ENCODE measurements at places on chromosomes 6 and 20.

DNA sequence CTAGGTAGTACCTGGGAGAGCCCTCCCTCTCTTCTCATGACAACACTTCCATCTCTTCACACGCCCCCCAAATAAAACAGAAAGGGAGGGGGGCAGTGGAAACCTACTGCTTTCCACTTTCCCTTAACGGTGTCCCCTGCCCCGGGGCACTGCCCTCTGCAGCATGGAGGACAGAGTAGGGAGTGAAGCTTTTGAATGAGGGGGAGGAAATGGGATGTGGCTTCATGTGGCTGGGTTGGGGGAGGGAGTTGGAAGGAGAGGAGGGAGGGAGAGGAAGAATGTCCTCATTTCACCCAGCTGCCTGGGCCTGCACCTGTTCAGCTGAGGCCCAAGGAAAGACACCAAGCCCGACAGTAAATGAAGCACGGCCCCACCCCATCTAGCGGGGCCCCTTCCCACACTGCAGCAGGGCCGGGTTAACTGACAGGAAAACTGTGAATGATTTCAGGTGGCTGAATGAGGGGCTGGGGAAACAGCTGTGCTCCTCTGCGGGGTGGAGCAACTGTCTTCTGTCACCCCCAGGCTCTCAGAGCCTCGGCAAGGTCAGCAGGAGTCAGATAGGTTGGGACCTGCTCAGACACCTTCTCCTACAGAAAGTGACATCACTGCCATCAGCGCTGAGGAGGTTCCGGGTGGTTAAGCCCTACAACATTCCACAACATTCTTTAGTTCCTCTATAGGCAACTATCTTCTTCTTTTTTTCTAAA, 40.0 kb upstream of the TAF8 start:
- DNase-seq: no peak

DNA sequence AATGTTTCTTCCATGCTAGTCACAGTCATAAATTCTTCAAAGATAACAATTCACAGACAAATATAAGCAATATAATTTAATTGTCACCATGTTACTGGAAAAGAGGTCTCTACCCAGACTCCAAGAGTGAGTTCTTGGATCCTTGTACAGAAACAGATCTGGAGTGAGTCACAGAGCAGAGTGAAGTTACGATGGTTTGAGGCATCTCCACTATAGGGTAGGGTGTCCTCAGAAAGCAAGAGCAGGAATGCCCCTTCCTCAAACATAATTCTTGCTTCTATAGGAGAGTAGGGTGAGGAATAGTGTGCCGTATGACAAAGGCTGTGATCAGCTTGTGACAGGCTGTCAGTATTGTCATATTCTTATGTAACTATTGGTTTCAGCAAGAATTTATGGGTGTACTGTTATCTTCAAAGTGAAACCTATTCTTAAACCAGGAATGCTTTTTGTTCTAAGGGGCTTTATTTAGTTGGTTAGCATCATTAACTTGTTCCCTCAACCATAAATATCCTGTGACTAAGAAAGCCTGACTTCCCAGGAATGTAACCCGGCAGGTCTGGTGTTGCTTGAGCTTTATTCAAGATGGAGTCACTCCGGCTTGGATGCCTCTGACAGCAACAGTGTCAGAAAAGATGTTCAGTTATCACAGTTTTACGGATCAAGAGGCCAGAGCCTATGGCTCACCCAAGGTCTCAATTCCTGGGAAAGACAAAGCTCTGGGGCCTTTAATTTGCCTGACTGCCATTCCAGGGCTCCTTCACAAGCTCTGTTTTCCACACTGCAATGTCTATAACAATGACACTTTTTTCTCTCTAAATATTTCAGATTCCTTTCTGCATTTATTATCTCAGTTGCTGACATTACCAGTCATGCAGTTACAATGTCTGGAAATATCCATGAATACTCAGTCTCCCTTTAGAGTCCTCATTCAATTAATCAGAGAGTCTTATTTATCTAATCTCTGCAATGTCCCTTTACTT, 298.6 kb downstream of the C6orf118 start:
- peak; percentile 48 for DNase-seq

DNA sequence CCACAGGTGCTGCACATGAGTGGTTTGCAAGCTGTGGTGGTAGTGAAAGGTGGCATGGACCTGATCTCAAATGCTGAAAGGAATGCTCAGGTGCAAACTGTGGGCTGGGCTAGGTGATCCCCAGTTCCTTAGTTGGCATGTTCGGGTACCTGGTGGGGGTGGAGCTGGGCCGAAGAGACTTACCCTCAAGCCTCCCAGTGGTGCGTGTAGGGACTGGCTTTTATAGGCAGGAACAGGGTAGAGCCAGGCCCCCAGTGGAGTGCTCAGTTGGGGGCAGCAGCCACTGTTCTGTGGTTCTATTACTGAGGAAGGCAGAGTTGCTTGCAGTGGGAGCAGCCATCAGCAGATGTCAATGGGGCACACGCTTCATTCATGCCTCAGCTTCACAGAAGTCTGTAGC, 399.8 kb downstream of the HTR1B start:
- DNase-seq: no peak

GRCh38 chr6:125191916-125192609, 38.5 kb downstream of the TPD52L1 start:
- peak; percentile 78 for DNase-seq

- DNase-seq: no peak
Measured at GRCh38 chr6:117919775-117920729, 13.0 kb downstream of the SLC35F1 start.

- peak; percentile 27 for DNase-seq
Measured at GRCh38 chr6:20455251-20455940, 53.7 kb downstream of the E2F3 start.

GRCh38 chr6:25303254-25303653, 24.1 kb downstream of the CARMIL1 start:
- DNase-seq: no peak

DNA sequence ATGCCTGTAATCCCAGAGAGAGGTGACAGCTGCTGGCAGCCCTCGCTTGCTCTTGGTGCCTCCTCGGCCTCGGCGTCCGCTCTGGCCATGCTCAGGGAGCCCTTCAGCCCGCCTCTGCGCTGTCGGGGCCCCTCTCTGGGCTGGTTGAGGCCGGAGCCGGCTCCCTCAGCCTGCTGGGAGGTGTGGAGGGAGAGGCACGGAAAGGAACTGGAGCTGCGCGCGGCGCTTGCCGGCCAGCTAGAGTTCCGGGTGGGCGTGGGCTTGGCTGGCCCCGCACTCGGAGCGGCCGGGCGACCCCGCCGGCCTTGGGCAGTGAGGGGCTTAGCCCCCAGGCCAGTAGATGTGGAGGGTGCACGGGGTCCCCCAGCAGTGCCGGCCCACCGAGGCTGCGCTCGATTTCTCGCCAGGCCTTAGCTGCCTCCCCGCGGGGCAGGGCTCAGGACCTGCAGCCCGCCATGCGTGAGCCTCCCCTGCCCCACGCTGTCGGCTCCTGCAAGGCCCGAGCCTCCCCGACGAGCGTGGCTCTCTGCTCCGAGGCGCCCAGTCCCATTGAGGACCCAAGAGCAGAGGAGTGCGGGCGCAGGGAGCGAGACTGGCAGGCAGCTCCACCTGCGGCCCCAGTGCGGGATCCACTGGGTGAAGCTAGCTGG, 34.6 kb downstream of the C6orf52 start:
- no peak for DNase-seq

GRCh38 chr6:121347484-121347883, 13.2 kb upstream of the TBC1D32 start:
- no peak for DNase-seq

DNA sequence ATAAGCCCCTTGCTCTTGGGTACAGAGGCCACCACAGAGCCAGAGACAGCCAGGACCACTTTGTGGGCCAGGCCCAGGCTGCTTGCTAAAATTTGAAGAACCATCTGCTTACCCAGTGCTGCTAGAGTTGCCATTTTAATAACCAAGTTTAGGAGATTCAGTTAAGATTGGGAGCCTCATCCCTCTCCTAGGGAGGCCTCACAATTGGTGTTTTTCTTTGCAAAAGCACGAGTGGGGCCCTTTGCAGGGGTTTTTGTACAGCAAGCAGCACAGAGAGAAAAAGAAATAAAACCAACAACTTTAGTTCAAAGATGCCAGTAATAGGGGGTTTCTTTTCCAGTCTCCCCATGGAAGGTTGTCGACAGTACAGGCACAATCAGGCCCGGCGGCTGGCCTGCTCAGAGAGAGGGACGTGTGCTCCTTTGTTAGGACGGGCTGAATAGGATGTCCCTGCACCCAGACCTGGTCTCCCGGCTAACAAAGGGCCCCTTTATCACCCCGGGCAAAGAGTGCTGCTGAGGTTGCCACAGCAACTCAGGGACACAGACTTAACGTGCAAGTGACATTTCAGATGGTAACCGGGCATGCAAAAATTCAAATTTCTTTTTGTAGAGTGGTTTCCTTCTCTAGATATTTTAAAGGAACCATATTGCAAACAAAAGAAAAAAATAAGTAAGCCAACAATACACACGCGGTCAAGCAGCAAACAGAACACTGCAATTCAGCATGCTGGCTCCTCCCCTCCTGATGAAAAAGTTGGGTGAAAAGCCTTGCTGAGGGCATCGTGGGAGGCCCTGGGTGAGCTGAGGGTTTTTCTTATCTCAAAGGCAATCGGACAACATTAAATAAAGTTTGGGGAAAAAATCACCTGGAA, 10.5 kb upstream of the TOX2 start:
- no peak for DNase-seq

- no peak for DNase-seq
Measured at GRCh38 chr6:41367061-41367460, 31.7 kb downstream of the NCR2 start.

- no peak for DNase-seq
Measured at GRCh38 chr20:25369529-25369928, 21.1 kb downstream of the ABHD12 start.

- DNase-seq: no peak
Measured at GRCh38 chr6:19995575-19996257, 158.5 kb downstream of the ID4 start.

DNA sequence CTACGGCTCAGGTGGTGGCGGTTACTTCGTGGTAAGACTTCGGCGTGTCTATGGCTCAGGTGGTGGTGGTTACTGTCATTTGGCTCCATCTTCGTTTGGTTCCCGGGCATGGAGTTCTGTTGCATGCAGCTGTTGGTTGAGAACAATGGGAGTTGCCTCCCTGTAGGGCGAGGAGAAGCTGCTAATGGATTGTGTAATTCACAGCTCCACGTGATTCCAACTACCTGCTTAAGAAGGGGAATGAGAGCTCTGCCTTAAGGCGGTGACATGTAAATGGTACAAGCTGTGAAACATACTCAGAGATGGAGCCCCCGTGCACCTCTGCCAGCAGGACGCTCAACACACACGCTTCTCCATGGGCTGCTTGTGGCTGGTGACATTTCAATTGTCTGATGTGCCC, 12.4 kb upstream of the DACT2 start:
- no peak for DNase-seq

DNA sequence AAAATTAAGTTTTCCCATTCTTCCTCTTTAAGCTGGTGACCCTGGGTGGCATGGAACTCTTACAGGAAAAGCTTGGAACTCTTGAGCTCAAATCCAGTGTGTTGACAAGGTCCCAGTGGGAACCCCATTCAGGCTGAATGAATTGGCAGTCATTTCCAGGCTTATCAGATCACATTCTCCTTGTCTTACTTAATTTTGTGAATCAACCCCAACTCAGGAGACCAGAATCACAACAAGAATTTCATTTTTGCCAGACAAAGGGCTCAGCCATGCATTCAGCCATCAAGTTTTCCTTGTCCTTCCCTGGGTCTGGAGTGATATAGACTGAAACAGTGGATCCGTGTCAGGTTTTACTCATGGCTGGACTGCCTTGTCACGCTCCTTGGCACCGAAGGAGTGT, 92.1 kb upstream of the EEF1E1 start:
- DNase-seq: no peak

DNA sequence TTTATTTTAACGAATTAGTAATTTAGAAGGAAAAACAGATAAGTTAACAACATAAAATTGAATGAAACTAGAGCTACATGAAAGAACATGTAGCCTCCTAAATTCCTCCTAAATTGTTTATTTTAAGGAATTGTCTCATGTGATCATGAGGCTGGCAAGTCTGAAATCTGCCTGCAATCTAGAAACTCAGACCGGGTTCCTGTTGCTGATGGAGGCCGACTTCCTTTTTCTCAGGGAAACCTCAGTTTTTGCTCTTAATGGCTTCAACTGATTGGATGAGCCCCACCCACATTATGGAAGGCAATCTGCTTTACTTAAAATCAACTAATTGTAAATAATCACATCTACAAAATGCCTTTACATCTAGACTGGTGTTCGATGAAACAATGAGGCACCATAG, 267.6 kb upstream of the PRND start:
- DNase-seq: no peak

DNA sequence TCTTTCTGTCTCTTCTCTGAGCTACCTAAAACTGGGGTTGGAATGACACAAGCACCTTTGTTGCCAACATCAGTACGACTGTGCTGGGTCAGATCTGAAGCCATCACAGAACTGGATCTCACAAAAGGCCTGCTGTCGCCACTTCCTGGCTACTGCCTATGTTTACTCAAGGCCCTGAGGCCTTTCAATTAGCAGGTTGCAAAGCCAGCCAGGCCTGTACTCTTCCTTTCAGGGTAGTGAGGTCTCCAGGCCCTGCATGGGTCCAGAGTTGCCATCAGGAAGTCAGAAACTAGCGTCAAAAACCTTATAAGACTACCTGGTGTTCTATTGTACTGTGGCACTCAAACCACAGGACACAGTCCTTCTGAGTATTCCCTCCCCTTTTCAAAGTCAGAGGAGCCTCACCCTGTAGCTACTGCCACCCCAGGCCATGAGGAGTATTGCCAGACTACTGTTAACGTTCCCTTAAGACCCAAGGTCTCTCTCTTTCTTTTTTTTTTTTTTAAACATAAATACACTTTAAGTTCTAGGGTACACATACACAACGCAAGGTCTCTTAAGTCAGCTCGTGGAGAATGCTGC, 937.4 kb upstream of the GJE1 start:
- DNase-seq: no peak

DNA sequence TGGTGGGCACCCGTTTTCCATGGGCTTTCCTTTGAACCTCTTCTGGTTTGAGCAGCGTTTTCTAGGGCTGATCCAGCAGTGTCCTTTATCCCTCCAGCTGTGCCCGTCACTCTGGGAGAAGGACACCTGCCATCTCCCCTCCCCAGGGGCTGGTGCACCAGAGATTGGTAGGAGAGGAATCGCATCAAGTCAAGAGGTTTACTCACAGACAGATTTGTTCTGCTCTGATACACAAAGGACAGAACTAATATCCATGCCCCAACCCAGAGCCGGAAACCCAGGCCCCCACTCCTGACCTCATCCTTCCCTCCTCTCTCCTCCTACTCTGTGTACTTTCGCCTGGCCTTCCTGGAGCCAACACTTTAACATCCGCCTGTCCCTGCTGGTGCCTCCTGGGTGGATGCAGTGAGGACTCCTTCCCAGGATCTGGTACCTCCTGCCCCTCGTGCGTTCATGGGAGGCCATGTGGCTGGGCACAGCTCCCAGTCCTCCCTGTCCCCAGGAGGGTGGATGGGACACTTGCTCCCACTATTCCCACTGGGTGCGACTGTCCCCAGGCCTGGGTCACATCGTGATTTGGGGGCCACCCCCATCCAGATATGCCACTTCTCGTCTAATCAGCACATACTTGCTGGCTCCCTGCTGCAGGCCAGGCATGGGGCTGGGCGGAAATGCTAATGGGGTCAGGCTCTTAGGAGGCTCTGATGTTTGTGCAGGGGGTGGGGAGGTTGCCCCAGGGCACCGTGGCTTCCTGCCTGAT, 286.3 kb downstream of the CDH4 start:
- DNase-seq: no peak

GRCh38 chr20:50724851-50725723, 6.3 kb upstream of the PARD6B start:
- DNase-seq: peak; percentile 89
